ENCODE measurements at places on chromosomes 7 and 10.

- H3K4me1 ChIP-seq = no peaks in the 10 kb centered on the region
- no peaks in the 10 kb centered on the region for H3K27me3 ChIP-seq
- no peak overlapping the region for H3K27ac ChIP-seq
- H3K4me3 ChIP-seq = no peak overlapping the region
- no peaks in the 10 kb centered on the region for H3K36me3 ChIP-seq
- DNase-seq = no peak
These were observed 215.3 kb upstream of the RHOBTB1 start for GRCh38 chr10:61159253-61159652.

GRCh38 chr10:80443531-80443974 is 10.6 kb upstream of the TSPAN14 start:
- no peak for DNase-seq
- peaks cover 38% of the 10 kb centered on the region for H3K4me1 ChIP-seq
- peak overlapping the region; percentile 75 for H3K27ac ChIP-seq
- H3K4me3 ChIP-seq = no peak overlapping the region
- no peaks in the 10 kb centered on the region for H3K27me3 ChIP-seq
- no peaks in the 10 kb centered on the region for H3K36me3 ChIP-seq

DNA sequence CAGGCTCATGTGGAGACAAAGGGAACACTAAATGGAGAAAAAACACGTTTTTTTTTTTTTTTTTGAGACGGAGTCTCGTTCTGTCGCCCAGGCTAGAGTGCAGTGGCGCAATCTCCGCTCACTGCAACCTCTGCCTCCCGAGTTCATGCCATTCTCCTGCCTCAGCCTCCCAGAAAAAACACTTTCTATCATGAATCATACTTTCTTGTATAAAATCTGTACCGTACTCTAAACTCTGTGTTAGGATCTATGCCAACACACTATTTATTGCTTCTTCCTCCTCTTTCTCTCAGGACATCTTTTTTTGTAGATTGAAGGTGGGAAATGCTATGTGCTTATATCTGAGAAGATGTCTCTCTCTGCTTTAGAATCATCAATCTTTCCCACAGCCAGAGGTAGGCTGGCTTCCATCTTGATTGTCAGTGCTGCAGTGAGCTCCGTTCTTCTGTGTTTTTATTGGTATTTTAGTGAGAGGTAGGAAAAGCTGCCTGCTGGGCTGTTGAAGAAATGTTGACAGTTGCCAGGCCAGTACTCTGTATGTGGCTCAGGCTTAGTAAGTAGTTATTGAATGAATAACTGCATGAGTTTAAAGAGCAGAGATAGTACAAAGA is 101.1 kb downstream of the GPR85 start:
- no peak for DNase-seq
- H3K27ac ChIP-seq = no peak overlapping the region
- no peak overlapping the region for H3K4me3 ChIP-seq
- peaks cover 11% of the 10 kb centered on the region for H3K27me3 ChIP-seq
- no peaks in the 10 kb centered on the region for H3K4me1 ChIP-seq
- H3K36me3 ChIP-seq = no peaks in the 10 kb centered on the region

DNA sequence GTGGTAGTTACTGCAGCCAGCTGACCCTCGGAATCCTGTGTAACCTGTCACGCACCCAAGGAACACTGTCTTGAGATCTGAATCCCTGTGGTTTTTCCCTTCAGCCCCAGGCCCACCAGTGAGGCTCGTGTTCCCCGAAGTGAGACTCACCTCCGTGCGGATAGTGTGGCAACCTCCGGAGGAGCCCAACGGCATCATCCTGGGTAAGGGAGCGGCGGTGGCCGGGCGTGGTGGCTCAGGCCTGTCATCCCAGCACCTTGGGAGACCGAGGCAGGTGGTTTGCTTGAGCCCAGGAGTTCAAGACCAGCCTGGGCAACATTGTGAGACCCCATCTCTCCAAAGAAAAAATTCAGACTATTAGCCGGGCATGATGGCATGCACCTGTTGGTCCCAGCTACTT is 549.9 kb upstream of the FOXK1 start:
- no peaks in the 10 kb centered on the region for H3K4me1 ChIP-seq
- H3K27me3 ChIP-seq = peaks cover 3% of the 10 kb centered on the region
- H3K27ac ChIP-seq = no peak overlapping the region
- DNase-seq = no peak
- no peak overlapping the region for H3K4me3 ChIP-seq

DNA sequence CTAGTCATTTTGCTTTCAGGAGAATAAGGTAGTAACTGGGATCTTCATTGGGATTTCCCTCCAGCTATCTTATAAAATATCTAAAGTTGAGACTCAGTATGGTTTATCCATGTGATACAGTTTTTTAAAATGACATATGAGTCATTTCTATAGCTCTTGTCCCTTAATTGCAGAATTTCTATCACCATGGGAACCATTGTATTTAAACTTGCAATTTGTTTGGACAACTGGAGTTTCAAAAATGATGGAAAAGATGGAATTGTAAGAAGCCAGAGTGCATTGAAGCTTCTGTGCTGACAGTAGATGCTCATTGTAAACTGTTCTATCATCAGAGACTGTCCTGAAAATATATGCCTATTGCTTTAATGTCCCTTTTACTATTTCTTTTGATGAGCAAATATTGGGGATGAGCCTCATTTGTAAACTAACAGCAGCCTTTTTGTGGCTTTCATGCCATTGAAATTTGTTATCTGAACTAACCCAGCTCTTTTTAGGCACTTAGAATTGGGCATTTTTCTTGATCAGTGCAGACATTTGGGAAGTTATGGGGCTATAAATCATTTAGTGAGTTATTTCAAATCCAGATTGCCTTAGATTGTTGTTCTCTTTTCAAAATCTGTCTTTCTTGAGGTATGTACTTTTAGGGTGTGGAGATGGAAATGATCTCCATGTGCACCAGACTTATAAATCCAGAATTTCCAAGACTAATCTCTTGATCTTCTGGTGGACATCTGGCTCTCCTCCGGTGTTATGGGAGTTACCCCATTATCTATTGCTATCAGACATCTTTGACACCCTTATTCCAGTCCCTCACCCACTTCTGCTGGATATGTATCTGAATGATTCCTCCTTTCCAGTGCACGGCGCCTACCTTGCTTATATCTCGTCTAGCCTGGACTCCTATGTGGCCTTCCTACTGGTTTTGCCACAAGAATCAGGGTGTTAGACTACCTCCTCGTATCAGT is 159.0 kb downstream of the SND1 start:
- DNase-seq = no peak
- H3K27me3 ChIP-seq = no peaks in the 10 kb centered on the region
- H3K36me3 ChIP-seq = peaks cover 44% of the 10 kb centered on the region
- H3K4me1 ChIP-seq = peaks cover 21% of the 10 kb centered on the region
- H3K4me3 ChIP-seq = no peak overlapping the region

GRCh38 chr10:18419945-18420344 is 231.4 kb downstream of the NSUN6 start:
- H3K27ac ChIP-seq = no peak overlapping the region
- H3K4me3 ChIP-seq = no peak overlapping the region
- peaks cover 5% of the 10 kb centered on the region for H3K27me3 ChIP-seq

- no peaks in the 10 kb centered on the region for H3K27me3 ChIP-seq
- H3K4me3 ChIP-seq = no peak overlapping the region
- peaks cover 9% of the 10 kb centered on the region for H3K36me3 ChIP-seq
These were observed 11.5 kb downstream of the SGPL1 start for GRCh38 chr10:70827086-70827757.

- no peak overlapping the region for H3K27ac ChIP-seq
- no peaks in the 10 kb centered on the region for H3K27me3 ChIP-seq
- no peak overlapping the region for H3K4me3 ChIP-seq
- no peak for DNase-seq
- peaks cover under 1% of the 10 kb centered on the region for H3K4me1 ChIP-seq
- H3K36me3 ChIP-seq = no peaks in the 10 kb centered on the region
These were observed 1.5 kb downstream of the PKD1L1 start for GRCh38 chr7:47946581-47947354.

DNA sequence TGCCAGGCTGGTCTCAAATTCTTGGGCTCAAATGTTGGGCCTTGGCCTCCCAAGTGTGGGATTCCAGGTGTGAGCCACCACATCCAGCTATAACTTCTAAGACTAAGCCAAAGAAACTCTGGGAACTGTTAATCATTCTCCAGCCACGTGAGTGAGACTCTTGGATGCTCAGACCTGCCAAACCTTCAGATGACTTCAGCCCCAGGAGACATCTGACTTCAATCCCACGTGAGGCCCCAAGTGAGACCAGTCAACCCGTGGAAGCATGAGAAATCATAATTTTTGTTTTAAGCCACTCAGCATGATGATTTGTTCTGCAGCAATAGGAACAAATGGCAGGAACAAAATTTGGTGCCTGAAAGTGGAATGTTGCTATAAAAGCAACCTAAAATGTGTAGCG is 4.3 kb upstream of the PCBD1 start:
- no peak overlapping the region for H3K4me3 ChIP-seq
- no peaks in the 10 kb centered on the region for H3K27me3 ChIP-seq
- H3K4me1 ChIP-seq = peaks cover 12% of the 10 kb centered on the region
- no peak for DNase-seq

- no peak overlapping the region for H3K27ac ChIP-seq
- H3K4me3 ChIP-seq = no peak overlapping the region
- H3K27me3 ChIP-seq = peaks cover 20% of the 10 kb centered on the region
These were observed 58.2 kb upstream of the NUPR2 start for GRCh38 chr7:56174346-56174874.

DNA sequence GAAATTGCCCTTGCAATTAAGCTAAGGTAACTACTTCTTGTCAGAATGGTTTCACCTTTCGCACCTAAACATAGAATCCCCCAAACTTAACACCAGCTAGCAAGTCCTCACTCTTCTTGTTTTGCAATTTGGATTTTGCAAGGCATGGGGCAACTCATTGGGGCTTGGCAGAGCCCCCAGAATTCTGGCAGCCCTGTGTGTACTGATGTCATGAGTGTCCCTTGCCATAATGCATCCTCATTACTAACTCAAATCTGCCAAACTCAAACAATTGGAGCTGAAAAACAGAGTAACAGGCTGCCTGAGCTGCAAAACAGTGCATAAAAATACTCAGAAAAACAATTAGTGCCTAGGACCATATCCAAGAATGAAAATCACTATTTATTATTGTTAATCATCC is 7.9 kb upstream of the XPNPEP1 start:
- peaks cover 42% of the 10 kb centered on the region for H3K4me1 ChIP-seq
- H3K36me3 ChIP-seq = no peaks in the 10 kb centered on the region
- H3K27me3 ChIP-seq = no peaks in the 10 kb centered on the region
- DNase-seq = no peak

DNA sequence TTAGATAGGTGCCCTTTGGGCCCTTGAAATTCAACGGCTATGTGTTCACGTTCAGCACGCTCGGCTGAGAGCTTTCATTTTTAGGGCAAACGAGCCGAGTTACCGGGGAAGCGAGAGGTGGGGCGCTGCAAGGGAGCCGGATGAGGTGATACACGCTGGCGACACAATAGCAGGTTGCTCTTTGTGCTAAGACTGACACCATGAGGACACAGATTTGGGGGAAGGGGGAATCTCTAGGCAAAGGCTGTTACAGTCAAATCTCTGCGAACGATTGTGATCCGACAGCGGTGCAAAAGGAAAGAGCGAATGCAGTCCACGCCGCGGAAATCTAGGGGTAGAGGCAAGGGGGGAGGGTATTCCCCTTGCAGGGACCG is 667 bp downstream of the KLLN start:
- H3K36me3 ChIP-seq = peaks cover 21% of the 10 kb centered on the region
- peak overlapping the region; percentile 92 for H3K27ac ChIP-seq
- H3K4me1 ChIP-seq = peaks cover 32% of the 10 kb centered on the region
- no peaks in the 10 kb centered on the region for H3K27me3 ChIP-seq

DNA sequence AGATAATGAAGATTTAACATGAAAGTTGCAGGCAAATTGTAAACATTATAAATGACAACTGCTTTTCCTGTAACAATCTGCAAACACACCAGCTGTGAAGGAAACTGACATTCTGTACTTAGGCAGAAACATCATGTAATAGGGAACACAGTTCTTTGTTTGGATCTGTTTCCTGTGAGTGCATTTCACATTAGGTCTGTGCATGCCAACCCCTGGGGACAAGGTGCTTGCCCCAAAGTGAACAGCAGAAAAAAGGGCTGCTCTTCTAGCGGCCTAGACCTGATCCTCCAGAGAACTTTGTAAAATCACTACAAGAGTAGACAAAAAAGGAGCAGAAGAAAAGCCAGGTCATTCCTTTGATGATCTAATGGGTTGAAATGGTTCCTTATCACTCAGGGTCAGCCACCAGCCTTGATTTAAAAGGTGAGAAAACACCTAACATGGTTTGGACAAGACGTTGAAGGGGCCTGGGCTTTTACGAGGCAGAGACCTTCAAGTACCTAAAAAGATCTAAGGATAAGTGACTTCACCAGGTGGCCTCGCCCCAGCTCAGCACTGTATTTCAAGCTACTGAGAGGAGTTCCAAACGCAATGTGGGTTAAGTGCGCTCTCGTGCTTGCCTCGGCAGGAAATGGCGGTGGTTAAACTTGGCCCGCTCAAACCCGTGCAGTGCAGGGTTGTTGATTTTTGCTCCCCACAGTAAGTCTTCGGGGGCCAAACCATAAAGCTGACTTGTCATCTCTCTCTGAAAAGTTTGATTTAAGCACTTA is 249.7 kb downstream of the CREB5 start:
- peak overlapping the region; percentile 42 for H3K27ac ChIP-seq
- DNase-seq = peak; percentile 16
- H3K4me1 ChIP-seq = peaks cover 17% of the 10 kb centered on the region
- no peaks in the 10 kb centered on the region for H3K27me3 ChIP-seq
- H3K36me3 ChIP-seq = peaks cover 9% of the 10 kb centered on the region
- H3K4me3 ChIP-seq = no peak overlapping the region

GRCh38 chr7:158633055-158633956 is 45.7 kb upstream of the PTPRN2 start:
- H3K4me3 ChIP-seq = no peak overlapping the region
- H3K27me3 ChIP-seq = no peaks in the 10 kb centered on the region
- H3K4me1 ChIP-seq = no peaks in the 10 kb centered on the region
- peaks cover 43% of the 10 kb centered on the region for H3K36me3 ChIP-seq
- DNase-seq = no peak
- no peak overlapping the region for H3K27ac ChIP-seq

- H3K36me3 ChIP-seq = no peaks in the 10 kb centered on the region
- no peaks in the 10 kb centered on the region for H3K4me1 ChIP-seq
- no peak for DNase-seq
- H3K27me3 ChIP-seq = peaks cover 19% of the 10 kb centered on the region
These were observed 14.7 kb upstream of the SLC16A9 start for GRCh38 chr10:59724098-59724938.

DNA sequence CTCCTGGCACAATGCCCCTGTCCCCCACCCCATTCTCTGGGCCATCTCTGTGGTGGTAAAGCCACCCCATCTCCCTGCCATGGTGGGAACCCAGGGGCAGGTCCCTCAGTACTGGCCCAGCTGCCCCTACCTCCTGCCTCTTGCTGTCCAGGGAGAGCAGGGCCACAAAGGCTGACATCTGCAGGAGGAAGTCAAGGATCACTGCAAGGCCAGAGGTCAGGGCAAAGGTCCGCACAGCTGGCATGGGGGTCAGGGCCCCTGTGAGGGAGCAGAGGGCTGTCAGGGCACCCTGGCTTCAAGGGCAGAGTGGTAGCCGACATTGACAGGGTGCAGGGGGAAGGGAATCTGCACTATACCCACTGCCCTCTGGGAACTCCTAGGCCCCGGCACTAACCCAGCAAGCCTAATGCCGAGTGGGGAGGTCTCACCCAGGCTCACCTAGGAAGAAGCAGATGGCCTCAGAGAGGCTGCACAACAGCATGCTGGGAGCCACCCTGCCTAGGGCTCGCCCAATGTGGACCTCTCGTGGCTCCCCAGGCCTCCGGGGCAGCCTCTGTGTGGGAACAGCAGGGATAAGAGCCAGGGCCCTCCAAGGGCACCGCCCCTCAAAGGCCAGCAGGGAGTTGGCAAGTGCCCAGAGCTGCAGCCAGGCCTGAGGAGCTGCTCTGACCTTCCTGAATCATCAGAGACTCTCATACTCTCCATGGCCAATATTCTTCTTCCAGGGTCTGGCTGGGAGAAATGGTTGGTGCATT is 7.7 kb downstream of the NPC1L1 start:
- H3K27ac ChIP-seq = no peak overlapping the region
- H3K27me3 ChIP-seq = no peaks in the 10 kb centered on the region
- no peak overlapping the region for H3K4me3 ChIP-seq

Data from activated naive CD8-positive, alpha-beta T cell treated with anti-CD3 and anti-CD28 coated beads for 36 hours (primary cell).